ENCODE measurements at places on chromosomes 5 and 9.

DNA sequence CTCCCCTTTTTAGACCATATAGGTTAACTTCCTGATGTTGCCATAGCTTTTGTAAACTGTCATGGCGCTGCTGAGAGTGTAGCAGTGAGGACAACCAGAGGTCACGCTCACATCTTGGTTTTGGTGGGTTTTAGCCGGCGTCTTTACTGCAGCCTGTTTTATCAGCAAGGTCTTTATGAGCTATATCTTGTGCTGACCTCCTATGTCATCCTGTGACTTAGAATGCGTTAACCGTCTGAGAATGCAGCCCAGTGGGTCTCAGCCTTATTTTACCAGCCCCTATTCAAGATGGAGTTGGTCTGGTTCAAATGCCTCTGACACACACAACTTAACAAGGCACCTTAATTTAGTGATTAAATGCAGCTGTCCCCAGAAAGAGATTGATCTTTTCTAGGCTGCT, 23.9 kb upstream of the KDM4C start:
- no peak for DNase-seq

DNA sequence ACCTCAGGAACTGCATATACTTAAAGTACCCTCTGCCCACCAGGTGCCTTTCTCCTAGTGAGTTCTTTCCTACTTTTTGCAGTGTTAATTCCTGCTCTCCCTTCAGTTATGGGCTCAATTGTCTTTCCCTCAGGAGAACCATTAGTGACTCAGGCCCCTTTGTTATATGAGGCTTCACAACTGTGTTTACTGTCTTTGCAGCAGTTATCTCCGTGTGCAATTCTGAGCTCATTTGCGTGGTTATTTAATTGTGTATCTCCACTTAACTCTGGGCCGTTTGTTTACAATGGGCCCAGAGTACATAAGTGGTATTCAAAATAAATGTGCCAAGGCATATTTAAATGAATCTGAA, 9.6 kb downstream of the FBXO38 start:
- no peak for DNase-seq

DNA sequence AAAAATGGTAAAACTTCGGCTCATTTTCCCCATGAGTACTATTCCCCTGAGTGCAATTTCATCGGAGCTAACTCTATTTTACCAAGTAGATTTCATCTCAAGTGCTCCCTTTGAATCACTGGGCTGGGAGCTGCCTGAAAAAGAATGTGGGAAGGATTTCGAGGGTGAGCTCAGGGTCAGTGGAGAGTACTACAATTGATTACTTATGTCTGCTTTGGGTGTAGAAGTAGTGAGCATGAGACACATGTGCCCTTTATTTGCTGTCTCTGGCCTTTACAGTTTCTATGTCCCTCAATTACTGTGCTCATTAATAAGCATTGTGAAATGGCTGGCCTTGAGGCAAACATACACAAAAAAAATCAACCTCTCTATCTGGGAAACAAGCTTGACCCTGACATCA, 172.7 kb upstream of the RFX3 start:
- DNase-seq: no peak

DNA sequence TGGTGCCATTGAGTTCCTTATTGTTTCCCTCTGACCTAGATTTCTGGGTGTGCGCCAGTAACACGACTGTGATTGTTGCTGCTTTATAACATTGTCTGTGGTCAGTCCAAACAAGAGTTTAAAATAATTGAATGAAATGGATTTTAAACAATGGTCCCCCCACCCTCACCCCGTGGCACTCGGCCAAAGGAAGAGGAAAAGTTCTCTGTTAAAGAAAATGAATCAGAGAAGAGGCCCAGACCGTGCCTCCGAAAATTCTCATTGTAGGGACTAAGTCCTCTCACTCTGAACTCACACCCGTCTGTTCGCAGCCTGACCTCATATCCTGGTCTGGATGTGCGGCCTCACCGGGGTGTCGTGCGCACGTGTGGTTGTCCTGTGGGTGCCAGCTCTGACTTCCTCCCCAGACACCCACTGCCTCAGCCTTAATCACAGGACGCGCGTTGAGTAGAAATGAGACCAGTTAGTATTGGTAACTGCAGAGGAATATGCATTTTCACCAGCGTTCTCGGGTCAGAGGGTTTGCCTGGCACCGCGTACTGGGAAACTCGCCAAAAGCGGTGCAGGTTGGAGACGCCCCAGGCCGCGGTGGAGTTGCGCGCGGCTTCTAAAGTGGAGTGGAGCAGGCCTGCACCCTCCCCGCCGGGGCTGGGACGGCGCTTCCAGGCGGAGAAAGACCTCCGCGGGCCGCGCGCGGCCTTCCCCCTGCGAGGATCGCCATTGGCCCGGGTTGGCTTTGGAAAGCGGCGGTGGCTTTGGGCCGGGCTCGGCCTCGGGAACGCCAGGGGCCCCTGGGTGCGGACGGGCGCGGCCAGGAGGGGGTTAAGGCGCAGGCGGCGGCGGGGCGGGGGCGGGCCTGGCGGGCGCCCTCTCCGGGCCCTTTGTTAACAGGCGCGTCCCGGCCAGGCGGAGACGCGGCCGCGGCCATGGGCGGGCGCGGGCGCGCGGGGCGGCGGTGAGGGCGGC, at the start of gene ABL1:
TSS of gene ABL1 (plus strand) at position 884 of the 966 bp plus-strand sequence. CDS start 193 bp downstream, outside the sequence.
- no peak for DNase-seq

DNA sequence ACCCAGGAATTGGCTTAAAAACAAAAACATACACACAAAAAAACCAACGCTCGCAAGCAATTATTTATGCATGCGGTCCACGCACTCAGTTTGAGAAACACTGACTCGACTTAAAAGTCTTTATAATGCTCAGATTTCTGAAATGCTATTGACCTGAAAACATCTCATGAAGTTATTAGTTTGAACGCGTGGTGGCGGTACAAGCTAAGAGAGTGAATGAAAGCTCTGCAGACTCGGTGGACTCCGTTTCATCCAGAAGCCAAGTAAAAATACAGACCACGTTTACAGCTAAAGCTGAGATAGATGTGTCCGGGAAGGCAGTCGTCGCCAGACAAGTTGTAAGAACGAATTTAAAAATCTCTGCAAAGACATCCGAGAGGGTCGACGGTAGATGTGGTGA, at the start of gene PCDHB6:
TSS of gene PCDHB6 (plus strand) at position 246 of the 400 bp plus-strand sequence. CDS start 201 bp downstream, outside the sequence.
- DNase-seq: no peak

GRCh38 chr5:2302169-2302568, 419.4 kb upstream of the IRX4 start:
- no peak for DNase-seq

Data from esophagus squamous epithelium (tissue), 5 donors.